Glomerular endothelial cell (primary cell): ENCODE measurements at places on chromosomes 4 and X. TPM values are rescaled to one million over a fixed set of nuclear protein-coding genes. Genes with fewer than 3 reads are reported as not detected.

GRCh38 chr4:82780752-82781231 is 17.8 kb downstream of the SCD5 start:
- DNase-seq, result no peak

- no peak for DNase-seq
Observed at GRCh38 chrX:118963159-118963558, 11.3 kb upstream of the LONRF3 start.

The ALAS2 gene
- total RNA-seq, result not detected in 2 replicates

- DNase-seq, result no peak
Observed at GRCh38 chr4:56250776-56251175, 136.5 kb downstream of the AASDH start.

The TBC1D1 gene
- total RNA-seq, result 115 and 133 TPM in 2 replicates

DNA sequence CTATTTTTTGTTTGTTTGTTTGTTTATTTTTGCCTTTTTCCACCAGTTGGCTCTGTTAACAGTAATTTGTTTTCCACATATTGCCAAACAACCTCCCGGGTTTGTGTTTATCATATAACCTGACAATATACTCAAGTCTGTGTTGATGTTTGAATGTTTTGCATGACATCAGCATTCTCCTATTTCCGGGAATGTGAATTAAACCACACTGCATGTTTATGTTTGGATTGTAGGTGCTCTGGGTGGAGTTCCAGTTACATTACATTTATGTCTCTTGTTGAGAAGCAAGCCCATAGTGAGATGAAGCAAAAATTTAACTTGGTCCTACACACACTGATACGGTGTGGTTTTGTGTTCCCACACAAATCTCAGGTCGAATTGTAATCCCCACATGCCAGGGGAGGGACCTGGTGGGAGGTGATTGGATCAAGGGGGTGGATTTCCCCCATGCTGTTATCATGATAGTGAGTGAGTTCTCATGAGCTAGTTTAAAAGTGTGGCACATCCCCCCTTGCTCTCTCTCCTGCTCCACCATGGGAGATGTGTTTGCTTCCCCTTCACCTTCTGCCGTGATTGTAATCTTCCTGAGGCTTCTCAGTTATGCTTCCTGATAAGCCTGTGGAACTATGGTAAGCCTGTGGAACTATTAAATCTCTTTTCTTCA is 54.4 kb upstream of the CLNK start:
- DNase-seq, result no peak

The CHRDL1 gene
- 0.58 and 4.0 TPM in 2 replicates for total RNA-seq

The USP26 gene
- total RNA-seq, result not detected in 2 replicates

- DNase-seq, result no peak
Observed at GRCh38 chr4:106762666-106763443, 273.3 kb downstream of the DKK2 start.

The PDZD4 gene
- total RNA-seq, result 0.10 and 0.12 TPM in 2 replicates

The MAGEA8 gene
- total RNA-seq, result not detected in 2 replicates

GRCh38 chrX:12403474-12404082 is 265.3 kb downstream of the FRMPD4 start:
- no peak for DNase-seq

DNA sequence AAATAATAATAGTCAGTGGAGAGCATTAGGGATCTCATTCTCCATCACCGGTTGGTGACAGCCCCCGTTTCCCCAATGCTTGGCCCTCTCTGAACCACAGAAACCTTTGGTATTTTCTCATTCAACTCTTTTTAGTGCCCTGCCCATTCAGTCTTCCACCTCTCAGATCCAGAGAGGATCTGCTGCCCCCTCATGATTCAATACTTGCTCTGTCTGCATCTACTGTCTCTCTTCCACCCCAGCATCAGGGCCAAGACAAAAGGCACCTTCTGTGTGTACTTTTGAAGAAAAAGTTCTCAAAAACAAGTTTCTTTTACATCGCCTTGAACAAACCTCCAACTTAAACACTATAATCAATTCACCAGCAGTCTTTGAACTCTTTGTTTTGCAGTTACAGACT is 19.3 kb downstream of the CLTRN start:
- DNase-seq, result no peak

DNA sequence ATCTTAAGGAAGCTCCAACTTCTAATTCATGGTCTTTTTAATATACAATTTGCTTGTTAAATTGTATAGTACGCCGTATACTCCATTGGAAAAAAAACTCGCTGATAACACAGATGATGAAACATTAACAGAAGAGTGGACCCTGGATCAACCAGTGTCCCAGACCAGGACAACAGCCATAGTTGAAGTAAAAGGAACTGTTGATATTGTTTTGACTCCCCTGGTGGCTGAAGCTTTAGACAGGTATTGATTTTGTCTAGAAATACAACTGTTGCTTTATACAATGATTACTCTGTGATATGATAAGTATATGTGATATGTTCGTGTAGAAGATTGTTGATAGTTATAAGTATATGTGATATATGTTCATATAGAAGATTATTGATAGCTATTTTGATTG is 91.7 kb downstream of the BLTP1 start:
- no peak for DNase-seq

The NEK1 gene
- total RNA-seq, result 9.9 and 10.2 TPM in 2 replicates

The GJB1 gene
- not detected in 2 replicates for total RNA-seq

The TRPC3 gene
- 0.18 TPM in 1 of 2 replicates, not detected in the other for total RNA-seq

DNA sequence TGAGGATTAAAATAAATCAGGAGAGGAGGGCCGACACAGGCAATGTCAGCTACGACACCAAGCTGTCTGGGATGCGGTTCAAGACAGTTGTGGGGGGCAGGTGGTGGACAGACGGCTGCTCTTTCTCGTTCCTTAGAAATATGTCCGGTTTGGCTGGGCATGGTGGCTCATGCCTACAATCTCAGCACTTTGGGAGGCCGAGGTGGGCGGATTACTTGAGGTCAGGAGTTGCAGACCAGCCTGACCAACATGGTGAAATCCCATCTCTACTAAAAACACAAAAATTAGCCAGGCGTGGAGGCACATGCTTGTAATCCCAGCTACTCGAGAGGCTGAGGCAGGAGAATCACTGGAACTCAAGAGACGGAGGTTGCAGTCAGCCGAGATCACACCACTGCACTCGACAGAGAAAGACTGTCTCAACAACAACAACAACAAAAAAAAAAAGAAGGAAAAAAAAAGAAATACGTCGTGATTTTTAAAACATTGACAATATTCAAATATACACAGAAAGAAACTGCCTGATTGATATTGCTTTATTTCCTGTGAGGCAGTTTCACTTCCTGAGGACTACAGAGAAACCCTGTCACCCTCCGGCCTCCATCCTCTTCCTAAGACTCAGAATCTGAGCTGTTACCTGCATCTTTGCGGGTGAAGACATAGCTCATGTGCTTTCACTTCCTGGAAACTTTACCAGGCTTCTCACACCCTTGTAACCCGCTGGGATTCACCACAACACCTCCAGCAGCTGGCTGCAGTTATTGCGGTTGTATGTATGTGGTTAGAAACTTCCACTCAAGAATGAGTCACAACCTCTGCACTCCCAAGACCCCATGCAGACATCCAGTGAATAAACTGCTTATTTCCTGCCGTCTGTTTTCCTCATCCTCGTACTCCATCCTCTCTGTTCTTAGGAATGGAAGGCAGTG is 63.8 kb upstream of the STS start:
- peak; percentile 68 for DNase-seq

The AMOT gene
- 2.5 and 3.3 TPM in 2 replicates for total RNA-seq

- DNase-seq, result no peak
Observed at GRCh38 chrX:49840679-49841078, 11.6 kb downstream of the PAGE4 start.

- DNase-seq, result no peak
Observed at GRCh38 chr4:3358656-3359055, 65.8 kb downstream of the RGS12 start.

The STATH gene
- total RNA-seq, result not detected in 2 replicates

GRCh38 chr4:42398871-42399331 is 1.6 kb downstream of the SHISA3 start:
- DNase-seq, result no peak

The MFAP3L gene
- 1.6 and 3.1 TPM in 2 replicates for total RNA-seq

- no peak for DNase-seq
Observed at GRCh38 chr4:54005475-54005874, 58.9 kb downstream of the CHIC2 start.

DNA sequence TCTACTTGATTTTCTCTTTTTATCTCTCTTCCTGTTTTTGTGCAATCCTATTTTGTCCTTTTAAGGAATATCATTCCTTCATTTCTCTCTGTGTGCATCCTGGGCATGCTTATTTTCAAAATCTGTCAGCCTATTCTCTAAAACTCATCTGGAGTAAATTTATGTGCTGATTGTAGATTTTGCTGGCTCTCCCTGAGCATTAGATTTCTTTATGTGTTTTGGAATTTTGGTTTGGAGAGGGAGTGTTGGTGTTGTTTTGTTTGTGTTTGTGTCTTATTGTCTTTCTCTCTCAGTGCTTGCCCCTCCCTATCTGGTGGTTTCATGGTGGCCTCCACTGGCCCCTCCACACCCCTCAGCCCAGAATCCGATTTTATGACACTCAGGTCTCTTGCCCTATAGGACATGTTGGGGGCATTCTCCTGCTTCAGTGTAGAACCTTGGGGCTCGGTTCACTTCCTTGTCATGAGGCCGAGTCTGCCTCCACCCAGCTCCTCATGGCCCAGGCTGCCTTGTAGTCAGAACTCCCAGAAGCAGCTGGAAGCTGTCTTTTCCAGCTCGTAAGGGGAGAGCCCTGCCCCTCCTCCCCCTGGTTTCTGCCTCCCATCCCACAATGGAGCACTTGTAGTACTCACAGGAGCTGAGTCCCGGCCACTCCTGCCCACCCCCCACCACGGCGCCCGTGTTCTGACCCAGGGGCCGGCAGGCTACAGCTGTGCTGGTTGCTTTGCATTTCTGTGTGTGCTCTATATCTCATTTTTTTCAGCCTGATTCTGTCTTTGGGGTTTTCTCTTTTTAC is 24.5 kb upstream of the PJA1 start:
- DNase-seq, result no peak

GRCh38 chrX:101383679-101384205 is 2.2 kb downstream of the BTK start:
- DNase-seq, result no peak

The CTAG2 gene
- not detected in 2 replicates for total RNA-seq

The DDIT4L gene
- total RNA-seq, result 0.58 and 6.9 TPM in 2 replicates

DNA sequence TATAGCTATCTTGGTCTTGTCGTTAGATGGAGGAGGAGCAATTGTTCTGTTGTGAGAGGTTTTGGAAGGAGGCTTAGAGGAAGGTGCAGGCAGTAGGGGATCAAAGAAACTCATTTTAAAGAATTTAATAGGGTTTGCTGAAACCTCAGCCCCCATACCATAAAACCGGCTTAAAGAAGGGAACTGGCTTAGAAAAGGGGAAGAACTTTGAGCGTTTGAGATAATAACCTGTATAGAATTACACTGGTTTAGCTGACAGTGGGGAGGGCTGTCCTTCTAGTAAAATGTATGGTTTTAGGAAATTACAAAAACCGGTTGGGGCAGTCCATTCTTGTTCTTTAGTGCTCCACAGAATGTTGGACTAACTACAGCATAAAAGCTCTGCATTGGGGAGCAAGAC is 128.1 kb downstream of the KDM6A start:
- no peak for DNase-seq

DNA sequence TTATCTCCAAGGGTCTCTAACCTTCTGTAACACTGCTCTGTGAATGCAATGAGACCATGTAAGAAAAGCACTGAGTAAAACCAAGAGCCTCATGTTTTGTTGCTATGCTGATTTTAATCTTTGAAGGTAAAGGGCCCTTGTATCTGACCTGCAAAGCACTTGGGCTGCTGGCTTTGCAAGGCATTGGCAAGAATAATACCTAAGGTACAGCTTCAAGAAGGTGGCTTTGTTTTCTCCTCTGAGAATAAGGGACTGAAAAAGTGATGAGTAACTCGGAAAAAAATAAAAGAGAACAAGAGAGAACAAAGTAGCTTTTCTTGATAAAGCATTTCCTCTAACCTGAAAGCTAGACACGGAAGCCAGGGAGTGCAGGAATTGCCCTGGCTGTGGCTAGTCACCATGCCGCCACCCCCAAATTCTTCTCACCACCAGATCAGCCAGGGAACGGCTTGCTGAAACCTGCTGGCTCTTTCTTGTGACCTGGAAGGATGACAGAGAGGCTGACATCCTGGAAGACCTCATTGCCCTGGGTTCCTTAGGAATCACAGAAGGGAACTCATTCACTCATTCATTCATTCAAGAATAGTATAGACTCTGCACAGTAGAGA is 41.8 kb upstream of the HS3ST1 start:
- DNase-seq, result no peak

GRCh38 chr4:86280246-86280645 is 79.6 kb downstream of the MAPK10 start:
- no peak for DNase-seq

The SPANXA2 gene
- total RNA-seq, result not detected in 2 replicates

DNA sequence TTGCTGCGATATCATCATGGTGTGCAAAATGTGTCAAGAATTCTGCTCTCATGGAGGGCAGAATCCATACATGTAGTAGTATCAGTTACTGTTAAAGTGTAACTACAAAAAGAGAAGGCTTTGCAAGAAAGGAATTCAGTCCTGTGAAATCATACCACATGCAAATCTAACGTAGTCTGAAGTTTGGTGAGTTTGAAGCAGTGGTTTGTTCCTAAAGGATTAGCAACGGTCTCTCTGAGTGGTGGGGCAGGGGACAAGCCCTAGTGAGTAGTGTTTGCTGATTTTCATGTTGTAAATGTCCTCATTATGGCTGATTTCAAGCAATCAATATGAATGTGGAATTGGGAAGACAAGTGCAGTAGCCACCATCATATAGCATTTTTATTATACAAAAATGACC is 47.1 kb upstream of the CLNK start:
- no peak for DNase-seq

The SPRY1 gene
- 22.0 and 87.3 TPM in 2 replicates for total RNA-seq

The SLC9A7 gene
- total RNA-seq, result 7.1 and 7.5 TPM in 2 replicates

The CENPVL1 gene
- total RNA-seq, result not detected in 2 replicates

GRCh38 chr4:148442832-148443511 is 758 bp upstream of the NR3C2 start:
- no peak for DNase-seq

DNA sequence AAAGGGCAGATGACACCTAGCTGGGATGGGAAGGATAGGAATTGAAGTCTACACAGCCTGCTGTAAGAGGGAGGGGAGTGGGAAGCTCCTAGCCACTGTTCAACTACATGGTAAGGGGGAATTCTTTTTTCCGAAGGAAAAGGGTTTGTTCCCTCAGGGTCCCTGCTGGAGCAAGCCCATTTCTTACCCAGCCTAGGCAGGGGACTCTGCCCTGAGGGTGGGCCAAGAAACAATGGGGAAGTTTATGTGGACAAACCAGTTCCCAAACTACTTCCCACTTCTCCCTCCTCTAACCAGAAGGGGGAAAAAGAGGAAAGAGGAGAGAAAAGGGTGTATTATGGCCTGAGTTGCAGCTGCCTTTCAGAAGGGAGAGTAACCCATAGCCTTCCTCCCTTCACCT is 13.5 kb upstream of the VSIG4 start:
- DNase-seq, result no peak
